ENCODE measurements at places on chromosomes 6 and 20.

DNA sequence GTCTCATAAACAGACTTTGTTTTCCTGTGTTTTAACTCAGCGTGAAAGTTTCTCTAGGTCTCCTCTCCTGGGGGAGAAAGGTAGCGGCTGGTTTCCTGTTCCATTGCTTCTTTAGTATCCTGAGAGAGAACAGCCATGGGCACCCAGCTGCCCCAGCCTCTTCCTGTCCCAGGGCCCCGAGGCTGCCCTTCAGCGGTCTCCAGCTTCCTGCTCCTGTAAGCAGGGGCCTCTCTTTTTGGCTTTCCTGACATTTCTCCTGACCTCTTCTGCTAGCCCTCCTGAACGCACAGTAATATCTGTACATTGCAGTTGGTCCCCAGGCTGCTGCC, 2.4 kb upstream of the SSTR4 start:
- DNase-seq, result no peak

GRCh38 chr6:11384531-11385309, 152.3 kb upstream of the NEDD9 start:
- DNase-seq, result no peak

DNA sequence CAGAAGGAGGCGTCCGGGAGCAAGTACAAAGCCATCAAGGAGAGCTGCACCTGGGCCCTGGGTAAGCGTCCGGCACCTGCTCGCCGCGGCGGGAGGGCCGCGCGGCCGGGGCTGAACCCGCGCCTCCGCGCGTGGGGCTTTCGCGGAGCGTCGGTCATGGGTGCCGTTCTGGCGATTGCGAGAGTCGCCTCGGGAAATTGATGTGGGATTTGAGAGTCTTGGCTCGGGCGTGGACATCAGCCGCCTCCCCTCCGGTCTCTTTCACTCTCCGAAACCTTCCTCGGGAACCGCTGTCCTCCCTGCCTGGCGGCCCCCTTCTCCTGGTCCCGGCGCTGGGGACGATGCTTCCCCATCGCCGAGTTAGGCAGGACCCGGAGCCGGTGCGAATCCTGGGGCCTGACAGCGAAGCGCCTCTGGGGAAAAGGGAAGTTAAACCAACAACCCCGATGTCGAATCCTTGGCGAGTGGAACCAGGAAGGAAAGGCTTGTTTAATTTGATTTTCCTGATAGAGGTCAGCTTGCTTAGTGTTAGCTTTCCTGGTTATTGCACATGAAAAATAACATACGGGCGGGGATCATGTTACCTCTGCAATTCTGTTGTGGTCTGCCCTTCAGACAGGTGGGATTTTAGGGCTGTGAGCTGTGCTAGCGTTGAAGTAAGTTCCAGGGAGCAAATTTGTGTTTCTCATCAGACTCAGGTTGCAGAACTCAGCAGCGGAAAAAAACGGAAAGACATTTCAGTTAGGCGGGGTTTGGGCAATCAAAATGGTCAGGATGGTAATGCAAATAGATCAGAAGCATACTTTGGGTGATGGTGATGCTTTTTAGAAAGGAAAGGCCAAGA, 594 bp downstream of the ARFGEF3 start:
- peak; percentile 63 for DNase-seq

DNA sequence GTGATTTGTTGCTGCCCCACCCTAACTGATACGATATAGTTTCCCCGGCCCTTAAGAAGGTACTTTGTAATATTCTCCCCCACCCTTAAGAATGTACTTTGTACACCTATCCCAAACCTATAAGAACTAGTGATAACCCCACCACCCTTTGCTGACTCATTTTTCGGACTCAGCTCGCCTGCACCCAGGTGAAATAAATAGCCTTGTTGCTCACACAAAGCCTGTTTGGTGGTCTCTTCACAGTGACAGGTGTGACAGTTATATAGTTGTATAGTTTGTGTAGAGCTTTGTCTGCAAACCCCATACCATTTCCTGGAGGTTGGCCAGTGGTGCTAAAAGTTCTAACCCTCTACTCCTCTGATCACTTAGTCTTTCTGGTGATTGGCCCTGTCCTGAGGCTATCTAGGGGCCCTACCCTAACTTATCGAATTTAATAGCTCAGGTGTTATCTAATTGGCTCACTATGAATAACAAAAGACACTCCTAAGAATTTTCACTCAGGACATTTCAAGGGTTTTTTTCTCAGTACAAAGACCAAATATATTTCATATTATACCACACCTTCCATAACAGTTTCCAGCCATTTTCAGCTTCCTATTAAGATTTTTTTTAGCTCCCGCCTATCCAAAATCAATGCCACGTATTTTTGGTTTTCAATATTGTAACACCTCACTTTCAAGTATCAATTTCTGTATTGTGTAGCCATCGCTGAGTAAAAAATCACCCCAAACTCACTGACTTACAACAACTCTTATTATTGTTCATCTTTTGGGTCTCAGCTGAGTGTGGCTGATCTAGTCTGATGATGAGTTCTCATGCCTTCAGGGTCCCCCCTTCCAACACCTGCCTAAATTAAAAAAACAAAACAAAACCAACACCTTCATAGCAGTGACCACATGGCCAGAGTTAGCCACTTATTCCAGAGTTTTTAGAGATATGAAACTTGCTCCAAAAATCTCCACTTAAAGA, 9.8 kb upstream of the BTN1A1 start:
- DNase-seq, result no peak

DNA sequence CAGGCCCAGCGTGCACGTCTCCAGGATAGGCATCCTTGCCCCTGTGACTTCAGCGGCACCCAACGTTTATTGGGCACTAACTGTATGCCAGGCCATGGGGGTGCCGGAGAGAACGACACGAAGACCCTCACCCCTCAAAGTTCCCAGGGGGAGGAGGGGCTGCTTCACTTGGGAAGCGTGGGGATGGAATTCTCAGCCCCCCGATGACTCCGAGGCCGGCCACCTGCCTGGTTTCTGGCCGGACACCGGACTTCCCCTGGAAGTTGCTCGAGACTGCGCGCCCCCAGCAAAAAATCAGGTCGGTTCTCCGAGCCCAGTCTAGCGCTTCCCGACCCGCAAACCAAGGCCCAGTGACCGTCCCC, 275 bp upstream of the MAVS start:
- DNase-seq, result no peak

GRCh38 chr6:4756247-4756646, 20.0 kb upstream of the CDYL start:
- DNase-seq, result no peak

- no peak for DNase-seq
These were observed 137.2 kb upstream of the ADGRB3 start for GRCh38 chr6:68497927-68498326.

- DNase-seq, result peak; percentile 30
These were observed 83.7 kb downstream of the FYN start for GRCh38 chr6:111789598-111789997.

DNA sequence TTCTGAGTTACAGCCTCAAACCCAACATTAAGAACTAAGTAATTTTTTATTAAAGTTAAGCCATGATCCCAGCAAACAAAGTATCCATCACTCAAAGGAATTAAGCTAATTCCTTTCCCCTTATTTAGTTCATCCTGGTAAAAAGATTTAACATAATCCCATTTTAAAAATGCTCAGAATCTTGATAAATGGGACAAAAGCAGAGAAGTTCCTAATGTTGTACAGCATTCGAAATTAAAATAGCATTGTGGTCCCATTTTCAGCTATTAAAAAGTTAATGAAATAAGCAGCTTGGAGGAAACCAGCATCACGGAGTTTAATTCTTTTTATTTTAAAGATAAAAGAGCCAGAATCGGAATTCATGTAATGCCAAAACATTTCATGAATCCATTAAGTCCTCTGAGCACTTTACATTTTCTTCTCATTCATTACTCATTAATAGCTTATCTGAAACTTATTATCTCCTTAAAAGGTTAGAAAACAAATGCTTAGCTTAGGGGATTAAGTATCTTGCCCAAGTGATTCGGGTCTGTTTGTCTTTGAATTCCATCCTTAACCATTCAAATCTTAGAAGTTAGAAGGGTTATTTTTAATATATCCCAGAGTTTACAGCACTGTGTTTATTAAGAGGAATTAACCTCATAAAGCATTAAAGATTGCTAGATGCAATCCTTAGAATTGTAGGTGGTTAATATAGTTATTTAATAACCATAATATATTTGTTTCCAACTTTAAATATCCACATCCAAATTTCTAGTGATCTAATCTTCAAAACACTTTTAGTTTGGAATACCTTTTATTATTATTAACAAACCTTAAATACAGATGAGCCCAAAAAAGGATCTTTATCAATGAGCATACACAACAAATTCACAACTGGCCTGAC, 11.2 kb downstream of the RBM39 start:
- DNase-seq, result no peak

DNA sequence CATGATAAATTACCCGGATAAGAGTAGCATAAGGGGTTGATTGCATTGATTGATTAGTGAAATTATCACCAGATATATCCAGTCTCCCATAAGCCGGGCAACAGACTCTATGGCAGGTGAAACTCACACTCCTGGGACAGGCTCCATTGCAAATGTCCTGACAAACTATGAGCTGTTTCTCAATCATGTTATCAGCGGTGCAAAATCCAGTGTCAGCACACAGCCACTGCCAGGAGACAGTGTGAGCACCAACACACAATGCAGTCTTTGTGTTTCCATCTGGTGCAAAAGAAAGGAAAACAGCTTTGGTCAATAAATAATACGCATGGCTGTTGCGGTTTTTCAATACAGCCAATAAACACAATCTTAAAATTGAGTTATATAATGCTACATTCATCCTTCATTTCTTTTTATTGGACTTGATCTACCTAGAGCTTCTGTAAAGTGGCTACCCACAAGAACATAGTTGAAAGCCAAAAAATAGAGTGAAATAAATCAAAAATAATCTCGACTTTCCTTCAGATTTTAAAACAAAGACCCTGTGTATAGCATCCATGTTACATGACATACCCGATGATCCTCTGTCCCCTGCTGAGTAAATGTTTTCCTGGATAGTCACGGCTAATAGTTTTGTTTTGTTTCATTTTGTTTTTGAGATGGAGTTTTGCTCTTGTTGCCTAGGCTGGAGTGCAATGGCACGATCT, 64.3 kb upstream of the AFDN start:
- no peak for DNase-seq

GRCh38 chr20:8388707-8389106, 256.6 kb downstream of the PLCB1 start:
- no peak for DNase-seq

- no peak for DNase-seq
These were observed 132.2 kb downstream of the TAF4 start for GRCh38 chr20:61933481-61933950.

GRCh38 chr6:83202031-83202430, 8.9 kb downstream of the RWDD2A start:
- no peak for DNase-seq

GRCh38 chr20:64168381-64169090, 4.3 kb downstream of the MYT1 start:
- peak; percentile 87 for DNase-seq

- DNase-seq, result no peak
These were observed 13.6 kb upstream of the GPRC6A start for GRCh38 chr6:116842459-116842858.

DNA sequence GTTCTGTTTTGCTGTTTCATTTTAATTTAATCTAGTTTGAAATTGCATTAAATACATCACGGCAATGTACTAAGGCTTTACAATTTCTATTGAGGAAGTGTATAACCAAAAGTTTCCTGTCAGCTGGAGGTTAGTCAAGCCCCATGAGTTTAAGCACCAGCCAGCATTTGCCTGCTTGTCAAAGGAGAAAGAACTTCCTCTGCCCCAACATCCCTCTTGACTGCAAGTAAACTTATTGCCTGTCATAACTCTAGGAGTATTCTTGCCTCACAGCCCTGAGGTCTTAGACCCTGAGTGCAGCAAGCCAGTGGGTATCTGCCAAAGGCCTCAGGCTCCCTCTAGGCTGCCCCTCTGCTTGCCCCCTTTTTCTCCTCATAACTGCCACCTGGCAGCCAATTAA, 106.7 kb upstream of the INSM1 start:
- no peak for DNase-seq

DNA sequence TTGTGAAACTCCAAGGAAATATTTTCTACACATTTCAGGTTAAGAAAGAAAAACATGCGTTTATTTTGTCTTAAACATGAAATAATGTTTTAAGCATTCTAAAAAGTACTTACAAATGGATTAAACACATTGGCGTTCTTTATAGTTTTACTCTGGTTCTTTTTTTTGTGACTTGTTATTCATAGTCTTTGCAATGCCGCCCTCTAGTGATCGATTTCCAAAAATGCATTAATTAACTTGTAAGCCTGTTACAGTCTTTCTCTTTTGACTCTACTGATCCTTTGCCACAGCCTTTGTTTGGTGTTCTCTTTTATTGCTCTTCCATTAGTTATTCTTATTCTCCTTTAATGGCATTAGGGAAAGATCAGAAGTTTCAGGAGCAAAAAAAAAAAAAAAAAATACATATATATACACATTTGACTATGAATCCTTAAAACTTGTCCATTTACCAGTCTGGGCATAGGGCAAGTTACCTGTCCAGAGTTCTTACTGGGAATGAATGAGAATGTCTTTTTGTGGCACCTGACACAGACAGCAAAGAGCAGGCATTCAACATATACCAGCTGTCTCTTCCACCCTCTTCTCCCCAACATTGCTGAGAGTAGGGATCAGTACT, 59.9 kb downstream of the MACROD2 start:
- peak; percentile 69 for DNase-seq

All from NCI-H524 (cell line).